ENCODE measurements at places on chromosomes 3 and 15.

DNA sequence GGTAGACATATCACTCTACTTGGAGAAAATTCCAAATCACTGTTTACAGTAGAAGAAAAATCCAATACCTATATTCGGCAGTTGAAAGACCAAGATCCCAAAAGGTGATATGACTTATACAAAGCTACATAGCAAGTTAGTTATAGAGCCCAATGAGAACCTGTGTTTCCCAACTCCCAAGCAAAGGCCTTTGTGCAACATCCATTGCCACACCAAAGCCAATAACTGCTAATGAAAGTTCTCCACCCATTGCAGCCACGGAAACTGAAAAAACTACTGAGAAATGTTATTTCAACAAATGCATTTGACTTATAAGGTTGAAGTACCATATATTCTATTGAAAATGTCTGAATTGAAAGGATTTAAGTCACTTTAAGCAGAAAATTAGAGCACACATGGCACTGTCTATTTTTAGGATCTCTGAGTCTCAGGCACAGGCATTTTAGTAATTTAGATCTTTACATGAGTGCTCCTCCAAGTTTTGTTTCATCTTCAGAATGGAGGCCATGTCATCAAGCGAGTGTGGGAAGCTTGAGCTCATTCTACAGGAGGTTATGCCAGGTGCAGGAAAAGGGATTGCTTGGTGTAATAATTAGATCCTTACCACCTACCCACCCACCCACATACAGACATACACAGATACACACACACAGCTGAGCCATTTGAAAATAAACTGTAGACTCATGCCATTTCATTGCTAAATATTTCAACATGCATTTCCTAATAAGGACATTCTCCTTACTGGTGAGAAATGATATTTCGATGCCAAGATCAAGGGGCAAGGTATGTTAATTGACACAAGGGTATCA is 19.7 kb upstream of the ANO10 start:
- no peak for DNase-seq

GRCh38 chr15:59703979-59704796 is 15.1 kb upstream of the BNIP2 start:
- DNase-seq, result no peak

DNA sequence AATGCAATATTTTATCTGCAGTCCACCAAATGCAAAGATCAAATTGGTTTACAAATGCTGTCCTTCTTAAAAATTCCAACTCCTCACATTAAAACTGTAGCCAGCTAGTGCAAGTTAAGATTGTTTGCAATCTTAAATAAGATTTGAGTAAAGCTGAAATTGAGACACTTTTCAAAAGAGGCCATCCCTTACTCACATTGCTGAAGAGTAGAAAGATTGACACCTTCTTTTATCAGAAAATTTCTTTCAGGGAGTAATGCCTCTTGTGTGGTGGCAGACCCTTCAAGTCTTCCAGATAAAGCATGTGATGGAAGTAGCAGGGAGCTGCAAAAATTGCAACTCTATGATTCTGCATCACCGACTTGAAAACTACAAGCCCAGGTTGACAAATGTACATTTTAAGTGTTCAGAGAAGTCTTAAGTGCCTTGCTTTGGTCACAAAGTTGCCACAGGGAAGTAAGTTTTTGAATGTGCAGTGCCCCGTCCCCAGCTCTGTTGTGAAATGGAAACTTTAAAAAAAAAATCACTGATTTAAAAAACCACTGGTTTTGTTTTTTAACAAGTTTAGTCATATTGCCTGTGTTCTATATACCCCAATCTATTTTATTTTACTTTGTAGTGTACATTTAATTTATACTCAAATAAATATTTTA is 12.6 kb downstream of the CD86 start:
- no peak for DNase-seq

DNA sequence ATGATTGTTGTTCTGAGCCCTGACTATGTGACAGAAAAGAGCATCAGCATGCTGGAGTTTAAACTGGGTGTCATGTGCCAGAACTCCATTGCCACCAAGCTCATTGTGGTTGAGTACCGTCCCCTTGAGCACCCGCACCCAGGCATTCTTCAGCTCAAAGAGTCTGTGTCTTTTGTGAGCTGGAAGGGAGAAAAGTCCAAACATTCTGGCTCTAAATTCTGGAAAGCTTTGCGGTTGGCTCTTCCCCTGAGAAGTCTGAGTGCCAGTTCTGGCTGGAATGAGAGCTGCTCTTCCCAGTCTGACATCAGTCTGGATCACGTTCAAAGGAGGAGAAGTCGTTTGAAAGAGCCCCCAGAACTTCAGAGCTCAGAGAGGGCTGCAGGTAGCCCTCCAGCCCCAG is 142.0 kb downstream of the IL1RAP start:
- DNase-seq, result no peak

DNA sequence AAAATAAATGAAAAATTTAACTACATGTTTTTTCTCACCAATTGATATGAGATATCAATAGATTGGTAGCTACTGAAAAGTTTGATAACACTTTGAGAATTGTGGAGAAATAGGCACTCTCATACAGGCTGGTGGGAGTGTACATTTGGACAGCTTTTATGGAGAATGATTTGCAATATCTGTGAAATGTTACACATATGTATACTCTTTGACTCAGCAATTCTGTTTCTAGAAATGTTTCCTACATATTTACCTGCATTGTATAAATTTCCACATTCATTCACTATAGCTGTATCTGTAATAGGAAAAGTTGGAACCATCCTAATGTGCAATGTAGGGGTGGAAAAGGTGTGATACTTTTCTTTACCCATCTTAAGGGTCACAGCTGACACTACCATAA is 1.9 kb upstream of the KIF23 start:
- DNase-seq, result no peak

DNA sequence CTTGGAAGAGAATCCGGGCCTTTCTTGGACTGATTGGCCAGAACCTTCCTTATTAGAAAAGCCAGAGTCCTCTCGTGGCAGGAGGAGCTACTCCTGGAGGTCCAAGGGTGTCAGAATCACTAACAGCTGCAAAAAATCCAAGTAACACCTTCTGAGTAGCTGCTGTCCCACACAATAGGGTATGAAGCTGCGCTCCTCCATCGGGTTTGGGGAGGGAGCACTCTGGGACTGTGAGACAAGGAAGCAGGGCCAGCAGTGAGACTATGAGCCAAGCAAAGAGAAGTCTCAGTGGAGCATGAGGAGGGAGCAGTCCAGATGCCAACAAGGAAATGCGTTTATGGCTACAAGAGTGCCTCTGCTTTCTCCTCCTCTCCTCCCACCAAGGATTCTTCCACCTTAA is 21.7 kb downstream of the SEMA3G start:
- no peak for DNase-seq

- DNase-seq, result no peak
These were observed 549.5 kb downstream of the PYDC2 start for GRCh38 chr3:192010490-192010889.
